ENCODE measurements at places on chromosomes 2 and 18. TPM values are rescaled to one million over a fixed set of nuclear protein-coding genes. Genes with fewer than 3 reads are reported as not detected.

GRCh38 chr18:39607034-39607433 is 2041.4 kb upstream of the CELF4 start:
- no peak for DNase-seq

DNA sequence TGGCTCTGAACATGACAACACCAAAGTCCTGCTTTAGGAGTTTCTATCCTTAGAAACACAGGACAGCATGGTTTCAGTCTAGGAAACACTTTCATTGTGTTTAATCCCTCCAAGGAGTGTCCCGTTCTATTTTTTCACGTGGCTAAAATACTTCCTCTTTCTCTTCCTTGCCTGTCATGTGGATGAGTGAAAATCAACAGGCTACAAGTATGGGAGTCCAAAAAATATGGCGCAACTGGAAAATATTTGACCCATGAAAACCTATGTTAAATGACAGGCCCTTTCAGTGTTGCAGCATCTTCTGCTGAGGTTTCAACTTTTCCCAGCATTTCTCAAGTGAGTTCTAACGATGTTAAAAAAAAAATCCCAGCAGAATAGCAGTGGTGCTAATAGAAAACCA is 146.3 kb downstream of the LAMA3 start:
- DNase-seq = no peak

GPAT2 gene
- 11.1 TPM for polyA plus RNA-seq

DNA sequence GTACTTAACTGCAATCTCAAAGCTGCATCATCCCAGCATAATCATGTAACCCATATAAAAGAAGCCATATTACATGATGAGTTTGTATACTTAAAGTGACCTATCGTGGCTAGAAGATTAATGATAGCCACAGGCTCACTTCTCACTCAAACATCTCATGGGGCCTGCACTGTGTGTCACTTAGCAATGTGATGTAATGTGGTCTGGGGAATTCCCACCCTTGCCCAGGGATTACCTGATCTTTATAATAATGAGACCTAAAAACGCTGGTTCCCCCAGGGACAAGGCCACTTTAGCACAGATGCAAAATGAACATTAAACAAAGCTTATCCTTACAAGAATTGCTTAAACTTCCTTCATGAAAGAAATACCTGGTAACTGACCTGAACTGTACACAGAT is 427.1 kb upstream of the CNTNAP5 start:
- no peak for DNase-seq

IL36RN gene
- polyA plus RNA-seq = not detected

SPATA3 gene
- polyA plus RNA-seq = not detected

DNA sequence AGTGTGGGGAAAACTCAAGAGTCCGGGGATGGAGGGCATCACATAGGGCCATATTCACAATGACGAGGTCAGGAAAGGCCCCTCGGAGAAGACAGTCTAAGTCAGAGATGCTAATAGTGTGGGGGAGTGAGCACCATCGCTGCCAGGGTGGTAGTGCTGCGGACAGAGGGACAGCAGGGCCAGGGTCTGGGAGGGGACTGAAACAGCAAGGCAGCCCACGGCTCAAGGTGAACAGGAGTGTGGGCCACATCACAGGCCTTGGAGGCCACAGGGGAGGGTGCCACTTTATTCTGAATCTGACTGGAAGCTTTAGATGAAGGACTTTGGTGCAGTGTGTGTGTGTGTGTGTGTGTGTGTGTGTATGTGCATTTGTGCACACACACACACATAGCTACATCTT is 130.9 kb upstream of the GLI2 start:
- no peak for DNase-seq

GRCh38 chr2:8440029-8440778 is 241.7 kb upstream of the ID2 start:
- no peak for DNase-seq

- peak; percentile 22 for DNase-seq
These were observed 1.4 kb downstream of the WNT6 start for GRCh38 chr2:218860950-218861381.

KCNE4 gene
- 0.02 TPM for polyA plus RNA-seq

DNA sequence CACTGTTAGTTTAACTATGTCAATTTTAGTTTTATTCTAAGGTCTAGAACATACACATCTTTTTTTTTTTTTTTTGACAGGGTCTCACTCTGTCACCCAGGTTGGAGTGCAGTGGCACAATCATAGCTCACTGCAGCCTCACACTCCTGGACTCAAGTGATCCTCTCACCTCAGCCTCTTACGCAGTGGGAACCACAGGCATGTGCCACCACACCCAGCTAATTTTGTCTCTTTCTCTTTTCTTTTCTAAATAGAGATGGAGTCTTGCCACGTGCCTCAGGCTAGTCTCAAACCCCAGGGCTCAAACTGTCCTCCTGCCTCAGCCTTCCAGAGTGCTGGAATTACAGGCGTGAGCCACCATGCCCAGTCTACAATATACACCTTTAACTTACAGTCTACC is 69.5 kb upstream of the CHRNA1 start:
- no peak for DNase-seq

TNFRSF11A gene
- 7.5 TPM for polyA plus RNA-seq

- peak; percentile 51 for DNase-seq
These were observed 42.1 kb upstream of the GALR1 start for GRCh38 chr18:77207540-77207939.

- DNase-seq = no peak
These were observed 2.5 kb upstream of the ANKRD39 start for GRCh38 chr2:96860065-96861029.

DOK1 gene
- polyA plus RNA-seq = 13.8 TPM

RESP18 gene
- polyA plus RNA-seq = not detected

DNA sequence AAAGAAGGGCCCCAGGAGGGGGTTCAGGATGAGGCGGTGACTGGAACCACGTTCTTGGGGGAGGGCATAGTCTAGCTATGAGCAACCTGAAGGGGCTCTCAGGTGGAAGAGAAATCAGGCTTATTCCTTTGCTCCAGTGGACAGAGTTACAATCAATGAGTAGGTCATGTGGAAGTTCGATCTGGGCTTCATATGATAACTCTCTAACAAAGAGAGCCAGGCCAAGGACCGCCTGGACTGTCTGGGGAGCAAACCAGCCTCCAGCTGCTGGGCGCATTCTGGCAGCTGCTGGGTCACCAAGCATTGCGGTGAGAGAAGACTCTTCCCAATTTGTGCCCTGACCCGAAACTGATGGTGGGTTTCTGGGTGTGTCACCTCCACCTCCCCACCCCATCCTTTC is 180.3 kb upstream of the SMAD2 start:
- DNase-seq = no peak

- no peak for DNase-seq
These were observed 131.0 kb downstream of the TMEM182 start for GRCh38 chr2:102892698-102893310.

CELF4 gene
- not detected for polyA plus RNA-seq

TWSG1 gene
- polyA plus RNA-seq = 49.5 TPM

- DNase-seq = no peak
These were observed 74.8 kb downstream of the COA5 start for GRCh38 chr2:98533547-98533946.

DNA sequence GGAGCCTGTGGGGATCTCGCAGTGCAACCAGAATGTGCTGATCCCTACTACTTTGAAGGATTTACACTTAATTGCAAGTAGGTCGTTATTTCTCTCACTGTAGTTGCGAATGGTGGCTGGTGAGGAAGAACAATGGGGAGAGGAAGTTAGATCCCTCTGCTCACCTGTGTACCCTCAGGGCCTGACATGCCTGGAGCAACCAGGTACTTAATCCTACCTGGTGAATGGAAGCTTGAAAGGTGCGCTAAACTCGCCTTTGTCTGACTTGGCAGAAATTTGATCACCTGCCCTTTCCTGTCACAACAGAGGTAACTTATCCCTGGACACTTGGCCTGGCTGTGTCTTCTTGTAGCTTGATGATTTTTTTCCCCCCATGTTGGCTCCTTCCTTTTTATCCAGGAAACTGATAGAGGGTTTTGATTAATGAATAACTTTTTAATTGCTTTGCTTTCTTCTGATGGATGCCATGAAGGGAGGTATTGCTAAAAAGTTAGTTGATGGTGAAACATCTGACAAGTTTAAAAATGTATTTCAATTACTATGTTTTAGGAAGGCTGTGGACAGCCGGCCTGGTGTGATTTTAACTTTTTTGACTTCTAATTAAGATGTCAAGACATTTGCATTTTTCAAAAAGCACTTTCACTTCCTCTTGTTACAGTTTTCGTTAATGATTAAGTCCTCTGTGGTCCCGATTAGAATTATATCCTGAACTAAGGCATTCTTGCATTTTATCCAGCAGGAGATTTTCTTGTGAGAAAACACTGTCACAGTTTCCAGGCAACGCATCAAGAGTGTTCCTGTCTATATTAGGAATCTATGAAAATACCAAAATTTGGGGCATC is 9.2 kb downstream of the SGPP2 start:
- DNase-seq = no peak

OR6B2 gene
- polyA plus RNA-seq = not detected

GRCh38 chr2:121088251-121089165 is 196.5 kb downstream of the TFCP2L1 start:
- no peak for DNase-seq

DNA sequence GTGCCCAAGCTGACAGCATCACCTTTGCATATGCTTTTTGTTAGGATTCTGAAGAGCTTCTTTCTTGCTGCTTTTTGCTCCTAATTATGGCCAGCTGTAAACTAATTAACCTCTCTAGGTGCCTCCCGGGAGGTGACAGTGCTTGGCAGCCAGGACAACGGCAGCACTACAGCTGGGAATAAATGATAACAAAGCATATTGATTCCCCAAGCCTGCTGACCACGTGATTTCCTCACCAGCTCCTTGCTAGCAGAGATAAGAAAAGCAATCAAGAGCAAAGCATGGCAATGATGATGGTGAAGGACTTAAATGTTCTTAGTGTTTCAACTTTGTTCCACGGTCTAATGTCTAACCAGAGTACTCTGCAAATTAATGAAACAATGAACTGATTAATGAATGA is 1074.4 kb upstream of the GYPC start:
- no peak for DNase-seq

- no peak for DNase-seq
These were observed 510 bp downstream of the RNF149 start for GRCh38 chr2:101307950-101308431.

DNA sequence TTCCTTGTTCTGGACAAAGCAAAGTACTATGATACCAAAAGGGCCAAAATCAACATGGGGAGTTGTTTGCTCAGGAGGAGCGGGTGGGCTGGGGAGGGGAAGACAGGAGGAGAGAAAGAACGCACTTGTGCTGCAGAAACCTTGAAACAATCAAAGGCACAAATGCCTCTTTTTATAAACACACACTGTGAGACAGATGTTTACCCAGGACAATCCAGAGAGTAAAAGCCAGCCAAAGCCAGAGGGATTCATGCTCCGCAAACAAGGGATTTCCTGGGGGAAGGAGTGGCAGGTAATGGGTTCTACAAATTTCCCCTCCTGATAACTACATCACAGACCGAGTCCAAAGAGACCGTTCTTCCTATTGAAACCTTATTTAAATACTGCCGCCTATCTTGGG is 323.5 kb upstream of the SKOR2 start:
- DNase-seq = no peak

- DNase-seq = peak; percentile 6
These were observed 143.1 kb downstream of the SETBP1 start for GRCh38 chr18:44823782-44824181.
